ENCODE measurements at places on chromosomes 3 and 15.

DNA sequence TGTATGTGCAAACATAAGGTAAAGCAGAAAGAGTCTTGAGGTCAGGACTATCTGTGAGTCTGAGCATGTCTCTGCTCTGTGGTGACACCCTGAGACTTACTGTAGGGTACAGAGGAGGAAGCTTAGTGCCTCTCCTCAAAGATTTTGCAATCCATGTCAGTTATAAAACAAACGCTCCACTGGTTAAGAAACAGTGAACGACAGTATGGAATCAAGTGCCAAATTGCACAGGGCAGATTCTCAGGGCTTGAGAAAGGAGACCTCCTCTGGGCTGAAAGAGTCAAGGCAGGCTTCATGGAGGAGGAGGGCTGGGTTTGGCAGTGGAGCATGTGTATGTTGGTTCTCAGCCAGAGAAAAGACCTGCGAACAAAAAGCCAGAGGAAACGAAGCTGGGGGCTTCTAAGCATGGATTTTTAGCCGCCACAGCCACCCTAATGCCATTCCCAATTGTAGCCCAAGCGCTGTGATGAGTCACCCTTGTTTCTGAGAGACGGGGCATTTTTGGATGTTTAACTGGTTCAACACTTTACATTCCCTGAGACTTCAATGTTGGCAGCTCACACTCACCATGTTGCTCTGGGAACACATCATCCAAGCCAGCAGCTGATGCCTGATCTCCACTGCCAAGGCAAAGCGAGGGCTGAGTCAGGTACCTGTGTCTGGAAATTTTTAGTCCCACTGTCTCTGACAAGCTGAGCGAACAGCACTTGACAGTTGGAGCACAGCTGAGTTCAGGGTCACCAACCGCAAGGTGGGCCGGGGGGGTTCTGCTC lies 3.4 kb upstream of the DGKG start:
- no peak for DNase-seq

GRCh38 chr15:47358876-47359275 lies 358.4 kb upstream of the SEMA6D start:
- no peak for DNase-seq

DNA sequence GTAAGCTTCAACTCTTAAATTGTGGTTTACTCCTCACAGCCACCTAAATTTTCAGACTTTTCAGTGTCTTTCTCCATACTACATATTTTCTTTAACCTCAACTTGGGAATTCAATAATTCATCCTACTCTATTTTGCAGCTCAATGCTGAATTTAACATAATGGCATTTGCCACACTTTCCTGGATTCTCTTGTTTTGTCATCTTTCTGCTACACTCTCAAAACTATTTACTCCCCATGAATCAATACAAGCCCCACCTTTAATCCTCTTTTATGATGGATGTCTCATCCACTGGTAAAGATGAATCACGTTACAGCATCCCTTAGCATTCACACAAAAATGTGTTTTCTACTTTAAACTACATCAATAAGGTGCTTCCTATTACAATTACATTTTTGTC lies 19.6 kb upstream of the CHMP2B start:
- DNase-seq: no peak

- no peak for DNase-seq
These were observed 260.5 kb upstream of the THBS1 start for GRCh38 chr15:39320355-39320754.

GRCh38 chr3:150721285-150722130 lies 17.8 kb upstream of the ERICH6 start:
- DNase-seq: no peak

DNA sequence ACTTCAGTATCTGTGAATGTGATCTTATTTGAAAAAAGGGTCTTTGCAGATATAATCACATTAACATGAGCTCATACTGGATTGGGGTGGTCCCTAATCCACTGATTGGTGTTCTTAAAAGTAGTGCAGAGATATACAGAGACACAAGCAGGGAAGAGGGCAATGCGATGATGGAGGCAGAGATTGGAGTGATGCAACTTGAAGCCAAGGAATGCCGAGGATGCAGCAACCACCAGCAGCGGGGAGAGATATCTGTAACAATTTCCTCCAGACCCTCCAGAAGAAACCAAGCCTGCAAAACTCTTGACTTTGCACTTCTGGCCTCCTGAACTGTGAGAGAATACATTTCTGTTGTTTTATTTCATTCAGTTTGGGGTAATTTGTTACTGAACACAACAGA lies 171.0 kb upstream of the MBNL1 start:
- DNase-seq: no peak

Measured in activated T-helper 2 cell treated with anti-CD3 and anti-CD28 coated beads, Interferon-gamma antibody, Interleukin-2, Interleukin-4, amounts not matched to agents 10 μg/mL and 5 μg/mL and 100 μg/mL, durations not matched to agents 14 hours and 24 hours and 36 hours (primary cell).